ENCODE measurements at places on chromosomes 3 and 15.

- no peak for DNase-seq
Observed at GRCh38 chr3:45610119-45610518, 15.6 kb downstream of the LIMD1 start.

- DNase-seq = no peak
Observed at GRCh38 chr15:62218841-62219240, 53.8 kb upstream of the C2CD4B start.

- DNase-seq = no peak
Observed at GRCh38 chr3:16051691-16052090, 122.8 kb upstream of the GALNT15 start.

GRCh38 chr15:33623010-33623409 is 312.2 kb downstream of the RYR3 start:
- DNase-seq = no peak

DNA sequence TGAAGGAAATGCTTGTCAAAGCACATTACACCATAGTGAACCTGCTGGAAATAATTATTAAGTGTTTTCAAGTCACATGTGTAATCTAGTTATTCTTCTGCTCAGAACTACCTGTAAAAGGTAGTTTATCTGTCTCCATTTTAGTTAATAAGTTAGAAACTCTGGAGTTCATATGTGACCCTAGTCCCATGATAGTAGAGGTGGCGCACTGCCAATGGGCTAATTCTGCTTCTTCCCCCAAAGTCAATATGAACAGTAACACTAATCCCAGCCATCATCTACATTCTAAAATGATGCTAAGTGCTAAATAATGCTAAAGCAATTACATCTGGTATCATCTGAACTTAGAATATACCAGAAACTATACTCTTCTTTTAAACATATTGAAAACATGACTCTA is 361.0 kb upstream of the NECTIN3 start:
- DNase-seq = no peak

- DNase-seq = no peak
Observed at GRCh38 chr3:47315069-47315647, 32.4 kb downstream of the KLHL18 start.

Measured in CD4-positive, alpha-beta T cell treated with Interleukin-17A for 1 hour (primary cell).